Left ventricle myocardium superior (tissue), 1 donor: ENCODE measurements at places on chromosomes 6 and 20. TPM values are rescaled to one million over a fixed set of nuclear protein-coding genes. Genes with fewer than 3 reads are reported as not detected.

DNA sequence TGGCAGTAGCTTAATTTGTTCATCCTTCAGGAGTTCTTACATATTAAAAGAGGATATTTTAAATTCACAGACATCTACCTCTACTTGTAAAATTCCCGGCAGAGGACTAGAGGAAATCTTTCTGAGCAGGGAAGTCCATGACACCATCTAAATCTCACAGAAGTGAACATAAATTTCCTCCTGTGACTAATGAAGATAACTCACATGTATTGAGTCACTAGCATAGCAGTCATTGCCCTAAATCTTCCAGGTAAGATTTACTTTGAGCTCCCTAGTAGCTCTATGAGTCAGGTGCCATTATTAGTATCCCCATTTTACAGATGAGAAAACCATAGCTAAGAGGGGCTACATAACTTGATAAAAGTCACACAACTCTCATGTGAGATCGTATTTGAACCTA, 1058.6 kb upstream of the FLRT3 start:
- no peak for DNase-seq

GRCh38 chr6:81772741-81773140, 20.3 kb upstream of the TENT5A start:
- DNase-seq: no peak

GRCh38 chr20:38187517-38187916, 22.4 kb upstream of the TGM2 start:
- DNase-seq: no peak

DNA sequence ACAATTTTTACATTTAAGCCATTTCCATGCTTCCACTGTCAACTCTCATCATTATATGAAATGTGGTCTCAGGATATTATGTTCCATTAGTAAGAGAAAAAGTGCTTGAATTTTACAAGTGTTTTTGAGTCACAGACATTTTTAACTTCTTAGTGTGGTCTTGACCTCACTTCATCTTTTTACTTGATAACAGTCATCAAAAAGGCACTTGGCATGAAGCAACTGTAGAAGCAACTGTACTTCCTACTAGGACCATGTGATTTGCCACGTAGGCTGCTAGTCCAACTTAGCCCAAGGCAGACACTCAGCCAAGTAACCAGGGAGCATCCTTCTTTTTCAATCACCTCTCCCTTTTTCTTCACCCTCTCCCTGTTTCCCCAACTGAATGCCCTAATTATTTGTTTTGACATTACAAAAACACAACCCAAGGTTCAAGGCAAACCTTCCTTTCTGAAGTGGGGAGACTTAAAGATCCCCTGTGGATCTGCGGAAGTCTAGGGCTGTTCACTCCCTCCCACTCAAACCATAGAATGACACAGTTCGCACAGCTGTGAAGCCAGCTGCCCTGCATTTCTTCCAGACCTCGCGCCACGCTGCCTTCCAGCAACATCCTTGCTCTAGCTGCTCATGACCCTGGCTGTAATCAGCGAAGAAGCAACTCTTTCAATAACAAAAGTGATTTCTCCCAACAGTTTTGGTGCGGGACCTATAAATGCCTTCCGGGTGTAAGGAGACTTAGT, 45.0 kb downstream of the PHACTR1 start:
- DNase-seq: no peak

DNA sequence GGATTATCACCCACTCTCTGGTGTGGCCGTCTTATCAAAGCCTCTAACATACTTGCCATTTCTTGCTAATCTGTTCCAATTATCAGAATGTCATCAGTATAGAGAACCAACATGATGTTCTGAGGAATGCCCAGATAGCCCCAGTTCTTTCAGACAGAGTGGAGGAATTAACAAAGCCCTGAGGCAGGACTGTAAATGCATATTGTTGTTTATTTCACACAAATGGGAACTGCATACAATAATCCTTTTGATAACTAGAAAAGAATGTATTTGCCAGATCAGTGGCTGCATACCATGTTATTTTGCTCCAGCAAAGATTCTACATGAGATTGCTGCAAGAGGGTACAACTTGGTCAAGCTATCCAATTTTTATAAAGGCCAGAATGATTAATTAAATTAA, 112.8 kb upstream of the HEY2 start:
- no peak for DNase-seq

DNA sequence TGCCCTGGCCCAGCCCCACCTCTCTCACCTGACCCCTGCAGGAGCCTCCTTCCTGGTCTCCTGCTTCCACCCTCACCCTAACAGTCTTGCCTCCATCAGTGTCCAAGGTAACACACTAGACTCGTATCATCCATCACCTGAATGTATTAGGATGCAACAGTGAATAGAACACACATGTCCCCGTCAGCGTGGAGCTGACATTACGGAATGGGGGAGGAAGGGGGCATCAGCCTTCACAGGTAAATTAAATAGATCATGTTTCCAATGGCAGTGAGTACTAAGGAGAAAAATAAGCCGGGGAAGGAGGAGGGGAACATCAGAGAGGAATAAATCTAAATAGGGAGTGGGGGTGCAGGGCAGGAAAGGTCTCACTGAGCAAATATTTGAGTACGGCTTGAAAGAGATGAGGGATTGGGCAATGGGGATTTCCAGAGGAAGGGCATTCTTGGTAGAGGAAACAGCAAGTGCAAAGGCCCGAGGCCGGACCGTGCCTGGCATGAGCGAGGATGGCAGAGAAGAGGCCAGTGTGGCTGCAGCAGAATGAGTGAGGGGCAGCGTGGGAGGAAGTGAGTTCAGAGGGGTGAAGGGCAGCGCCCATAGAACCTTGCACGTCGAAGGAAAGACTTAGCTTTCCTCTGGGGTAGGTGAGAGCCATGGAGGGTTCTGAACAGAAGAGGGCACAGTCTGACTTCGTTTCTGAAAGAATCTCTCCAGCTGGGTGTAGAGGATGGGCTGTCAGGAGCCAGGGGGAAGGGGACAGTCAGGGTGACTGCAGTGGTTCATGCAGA, 110.1 kb upstream of the PTPN1 start:
- DNase-seq: no peak

GRCh38 chr20:24732076-24732475, 217.0 kb upstream of the CST7 start:
- no peak for DNase-seq

- peak; percentile 80 for DNase-seq
Observed at GRCh38 chr20:49384437-49385434, 97.7 kb downstream of the KCNB1 start.

DNA sequence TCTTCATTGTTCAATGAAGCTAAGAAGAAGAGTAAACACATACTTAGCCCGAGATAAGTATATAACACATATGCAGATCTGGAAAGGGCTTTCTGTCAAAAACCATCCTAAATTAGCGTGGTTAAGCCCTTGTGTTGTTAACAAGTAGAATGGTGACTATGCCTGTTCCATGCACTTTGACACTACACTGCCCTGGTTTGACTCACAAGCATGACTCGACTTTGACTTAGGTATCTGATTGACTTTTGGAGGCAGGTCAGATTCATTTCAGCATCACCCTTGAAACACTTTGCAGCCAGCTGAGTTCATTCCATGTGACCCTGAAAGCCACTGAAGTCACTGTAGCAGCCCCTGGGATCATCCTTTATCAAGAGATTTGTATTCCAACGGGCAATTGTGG, 239.8 kb downstream of the TBX18 start:
- DNase-seq: no peak

- no peak for DNase-seq
Observed at GRCh38 chr6:20608905-20609304, 74.6 kb downstream of the CDKAL1 start.

DNA sequence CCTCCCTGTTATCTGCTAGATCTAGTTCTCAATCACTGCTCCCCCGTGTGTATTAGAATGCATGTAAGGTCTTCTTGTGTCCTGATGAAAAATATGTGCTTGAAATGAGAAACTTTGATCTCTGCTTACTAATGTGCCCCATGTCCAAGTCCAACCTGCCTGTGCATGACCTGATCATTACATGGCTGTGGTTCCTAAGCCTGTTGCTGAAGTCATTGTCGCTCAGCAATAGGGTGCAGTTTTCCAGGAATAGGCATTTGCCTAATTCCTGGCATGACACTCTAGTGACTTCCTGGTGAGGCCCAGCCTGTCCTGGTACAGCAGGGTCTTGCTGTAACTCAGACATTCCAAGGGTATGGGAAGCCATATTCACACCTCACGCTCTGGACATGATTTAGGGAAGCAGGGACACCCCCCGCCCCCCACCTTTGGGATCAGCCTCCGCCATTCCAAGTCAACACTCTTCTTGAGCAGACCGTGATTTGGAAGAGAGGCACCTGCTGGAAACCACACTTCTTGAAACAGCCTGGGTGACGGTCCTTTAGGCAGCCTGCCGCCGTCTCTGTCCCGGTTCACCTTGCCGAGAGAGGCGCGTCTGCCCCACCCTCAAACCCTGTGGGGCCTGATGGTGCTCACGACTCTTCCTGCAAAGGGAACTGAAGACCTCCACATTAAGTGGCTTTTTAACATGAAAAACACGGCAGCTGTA, 73.4 kb downstream of the PTPN1 start:
- DNase-seq: peak; percentile 20

GRCh38 chr20:23493172-23493772, 2.4 kb downstream of the CST8 start:
- DNase-seq: no peak

DNA sequence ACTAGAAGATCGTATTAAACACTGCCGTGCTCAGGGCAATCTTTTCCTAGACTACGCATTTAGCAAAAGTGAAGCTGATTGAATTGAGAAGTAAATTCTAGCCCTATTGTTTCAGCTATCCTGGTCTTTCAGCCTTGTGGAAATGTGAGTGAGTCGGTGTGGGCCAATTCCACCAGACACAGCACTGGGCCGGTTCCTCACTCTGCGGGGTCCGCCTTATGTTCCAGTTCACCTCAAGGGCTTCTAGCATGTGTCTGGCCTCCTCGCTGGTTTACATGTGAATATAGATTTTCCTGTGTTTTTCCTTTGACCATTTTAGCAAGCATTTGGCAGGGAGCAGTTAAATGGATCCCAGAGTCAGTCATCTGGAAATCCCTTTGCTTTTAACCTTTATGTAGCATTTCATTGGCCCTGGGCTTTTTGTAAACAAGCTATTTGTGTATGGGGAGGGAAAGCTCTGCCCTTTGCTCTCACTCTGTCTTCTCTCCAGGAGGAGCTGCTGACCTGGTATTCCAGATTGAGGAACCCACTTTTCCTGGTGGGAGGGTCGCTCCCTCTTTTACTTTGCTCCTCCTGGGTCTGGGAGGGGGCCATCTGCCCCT, 12.4 kb upstream of the GTSF1L start:
- DNase-seq: no peak

DNA sequence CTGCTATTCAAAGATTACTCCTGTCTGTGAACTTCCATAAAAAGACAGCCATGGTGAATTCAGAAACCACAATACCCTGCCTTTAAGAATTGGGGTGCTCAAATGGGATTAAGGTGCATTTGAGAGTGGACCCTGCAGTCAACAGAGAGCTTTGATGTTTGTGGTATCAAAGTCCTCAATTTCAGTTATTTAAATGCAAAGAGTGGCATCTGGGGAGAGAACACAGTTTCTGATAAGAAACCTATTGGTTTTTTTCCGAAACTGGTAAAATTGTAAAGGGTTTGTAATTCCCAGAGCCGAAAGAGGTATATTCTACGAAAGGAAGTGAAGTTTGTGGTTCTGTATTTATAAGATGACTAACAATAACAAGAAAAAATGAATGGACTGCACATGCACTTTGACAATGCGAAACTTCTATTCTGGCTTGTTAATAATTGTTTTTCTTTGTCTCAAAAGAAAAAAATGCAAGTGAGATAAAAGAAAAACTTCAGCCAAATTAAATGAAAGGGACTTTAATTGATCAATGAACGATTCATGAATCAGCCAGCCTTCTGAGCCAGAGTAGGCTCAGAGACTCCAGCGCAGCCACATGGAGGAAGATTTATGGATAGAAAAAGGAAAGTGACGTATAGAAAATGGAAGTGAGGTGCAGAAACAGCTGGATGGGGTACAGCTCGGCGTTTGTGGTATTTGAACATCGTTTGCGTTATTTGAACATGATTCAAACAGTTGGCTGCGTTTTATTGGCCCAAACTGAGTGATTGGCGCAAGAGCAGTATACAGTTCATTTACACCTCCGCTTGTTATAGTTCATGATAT, 70.5 kb upstream of the DUSP22 start:
- DNase-seq: no peak

- DNase-seq: no peak
Observed at GRCh38 chr6:137921823-137922222, 54.8 kb downstream of the TNFAIP3 start.

DNA sequence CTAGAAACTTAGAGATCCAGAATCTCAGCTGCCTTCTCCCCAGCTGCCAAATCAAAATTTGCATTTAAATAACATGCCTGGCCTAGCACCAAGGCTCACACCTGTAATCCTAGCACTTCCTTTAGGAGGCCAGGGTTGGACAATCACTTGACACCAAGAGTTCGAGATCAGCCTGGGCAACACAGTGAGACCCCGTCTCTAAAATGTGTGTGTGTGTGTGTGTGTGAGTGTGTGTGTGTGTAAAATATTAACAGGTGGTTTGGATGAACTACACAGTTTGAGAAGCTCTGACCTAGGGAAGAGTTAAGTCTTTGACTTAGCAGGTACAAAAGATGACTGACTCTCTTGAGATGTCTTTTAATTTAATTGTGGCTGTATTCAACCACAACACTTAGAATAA, 20.2 kb upstream of the CD2AP start:
- no peak for DNase-seq

DNA sequence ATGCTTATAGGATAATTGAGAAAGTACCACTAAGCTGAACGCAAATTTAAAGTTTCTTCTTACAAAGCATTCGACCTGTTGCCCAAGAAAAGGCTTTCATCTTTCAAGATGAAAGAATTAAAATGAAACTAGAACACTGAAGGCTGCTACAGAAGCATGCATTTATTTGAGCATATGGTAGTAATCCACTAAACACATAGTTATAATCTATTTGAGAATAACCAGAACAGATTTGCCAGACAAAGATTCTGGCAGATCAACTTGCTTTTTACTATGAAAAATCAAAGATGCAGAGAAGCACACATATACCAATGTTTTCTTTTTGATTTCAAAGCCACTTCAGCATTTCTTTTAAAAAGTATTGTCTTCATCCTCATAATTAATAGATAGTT, 412.2 kb downstream of the UTRN start:
- no peak for DNase-seq

- DNase-seq: no peak
Observed at GRCh38 chr6:137968455-137968804, 101.4 kb downstream of the TNFAIP3 start.

DNA sequence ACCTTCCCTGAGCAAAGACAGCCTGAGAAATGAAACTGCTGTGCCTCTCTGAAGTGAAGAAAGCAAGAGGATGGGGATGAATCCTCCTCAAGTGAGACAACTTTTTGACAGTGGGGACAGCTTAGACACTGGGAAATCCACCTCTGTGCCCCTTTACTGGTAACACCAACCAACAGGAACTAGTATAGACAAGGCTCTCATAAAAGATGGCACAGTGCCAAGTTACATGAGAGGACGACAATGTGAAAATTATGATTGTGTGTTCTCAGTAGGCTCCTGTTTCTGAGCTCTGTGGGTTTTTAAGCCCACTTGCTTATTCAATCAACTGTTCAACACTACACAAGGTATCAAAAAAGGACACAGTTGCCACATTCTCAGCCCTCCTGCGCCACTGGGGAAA, 41.6 kb upstream of the LYRM2 start:
- DNase-seq: no peak

Gene CENPW
- total RNA-seq: 0.89 TPM

Gene FOXF2
- total RNA-seq: not detected

Gene FERMT1
- total RNA-seq: 1.1 TPM

Gene C6orf15
- not detected for total RNA-seq
